GM23248 (cell line): ENCODE measurements at places on chromosomes 2 and 18. TPM values are rescaled to one million over a fixed set of nuclear protein-coding genes. Genes with fewer than 3 reads are reported as not detected.

DNA sequence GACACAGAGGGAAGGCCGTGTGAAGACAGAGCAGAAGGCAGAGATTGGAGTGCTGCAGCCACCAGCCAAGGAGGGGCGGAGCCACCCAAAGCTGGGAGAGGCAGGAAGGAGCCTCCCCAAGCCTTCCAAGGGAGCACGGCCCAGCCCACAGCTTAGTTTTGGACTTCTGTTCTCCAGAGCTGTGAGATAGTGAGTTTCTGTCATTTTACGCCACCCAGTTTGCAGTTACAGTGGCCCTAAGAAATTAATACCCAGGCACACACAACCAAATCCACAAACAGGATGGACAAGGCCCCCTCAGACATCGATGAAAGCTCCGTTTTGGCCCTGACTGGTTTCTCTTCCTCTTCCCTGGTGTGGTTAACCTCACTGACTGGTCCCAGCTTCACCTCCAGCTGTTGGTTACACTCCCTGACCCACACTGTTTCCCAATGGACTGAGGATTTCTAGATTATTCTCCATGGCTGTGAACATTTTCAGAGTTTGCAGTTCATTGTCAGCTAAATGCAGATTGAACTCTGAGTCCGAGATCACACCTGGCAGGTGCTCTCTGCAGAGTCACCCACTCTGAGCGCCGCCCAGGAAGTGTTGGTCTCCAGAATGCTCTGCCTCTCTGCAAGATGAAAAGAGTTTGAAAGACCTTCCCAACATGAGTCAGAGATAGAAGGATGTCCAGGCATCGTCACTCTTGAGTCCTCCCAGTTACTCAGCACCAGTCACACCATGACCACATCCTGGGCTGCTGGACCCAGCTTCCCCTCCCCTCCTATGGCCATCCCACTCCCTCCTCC, 100.2 kb downstream of the TWIST2 start:
- DNase-seq, result peak; percentile 97

DNA sequence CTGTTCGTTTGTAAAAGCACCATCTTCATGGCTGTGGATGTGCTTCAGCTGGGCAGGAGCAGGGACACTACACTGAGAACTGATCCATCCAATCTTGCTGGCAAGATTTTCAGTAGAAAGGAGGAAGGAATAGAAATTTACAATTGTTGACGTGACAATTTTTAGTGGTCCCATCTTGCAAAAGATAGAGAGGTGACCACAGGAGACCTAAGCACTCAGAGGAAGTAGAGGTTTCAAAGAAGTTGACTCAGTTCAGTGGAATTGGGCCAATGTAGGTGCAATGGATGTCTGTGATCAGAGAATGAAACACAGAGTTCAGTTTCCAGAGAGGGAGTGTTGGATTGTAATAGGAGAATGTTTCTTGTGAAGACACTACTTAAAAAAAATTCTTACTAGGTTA, 1.4 kb downstream of the UGT1A5 start:
- DNase-seq, result no peak

DNA sequence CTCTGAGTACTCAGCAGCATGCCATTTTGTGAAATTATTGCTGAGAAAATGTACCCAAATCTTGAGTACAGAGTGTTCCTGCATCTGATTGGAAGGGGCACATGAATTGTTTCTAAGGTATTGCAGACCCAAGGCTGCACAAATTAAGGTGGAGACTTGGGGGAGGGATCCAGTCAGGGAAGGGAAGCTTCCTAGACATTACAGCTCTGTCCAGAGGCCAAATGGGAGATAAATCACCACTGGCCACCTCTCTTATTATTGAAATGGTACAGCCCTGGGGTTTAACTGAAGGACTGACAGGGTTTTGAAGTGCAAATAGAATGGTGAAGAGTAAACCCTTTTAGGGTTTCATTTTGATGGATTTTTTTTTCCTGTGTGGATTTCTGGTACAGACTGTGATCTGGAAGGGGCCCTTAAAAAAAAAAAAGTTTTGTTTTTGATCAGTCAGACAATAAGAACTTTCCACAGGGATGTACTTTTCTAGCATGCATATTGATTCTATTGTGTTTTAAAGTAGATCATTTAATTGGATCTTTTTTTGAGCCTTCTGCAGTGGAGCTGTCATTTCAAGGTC, 119.4 kb downstream of the GREB1L start:
- DNase-seq, result peak; percentile 9

- DNase-seq, result no peak
Measured at GRCh38 chr2:46310446-46310845, 13.2 kb downstream of the EPAS1 start.

GRCh38 chr2:217928324-217929181, 74.2 kb downstream of the TNS1 start:
- peak; percentile 40 for DNase-seq

GRCh38 chr2:190879474-190880377, 895 bp upstream of the GLS start:
- DNase-seq, result peak; percentile 77

- DNase-seq, result peak; percentile 85
Measured at GRCh38 chr2:217902379-217903141, 100.2 kb downstream of the TNS1 start.

DNA sequence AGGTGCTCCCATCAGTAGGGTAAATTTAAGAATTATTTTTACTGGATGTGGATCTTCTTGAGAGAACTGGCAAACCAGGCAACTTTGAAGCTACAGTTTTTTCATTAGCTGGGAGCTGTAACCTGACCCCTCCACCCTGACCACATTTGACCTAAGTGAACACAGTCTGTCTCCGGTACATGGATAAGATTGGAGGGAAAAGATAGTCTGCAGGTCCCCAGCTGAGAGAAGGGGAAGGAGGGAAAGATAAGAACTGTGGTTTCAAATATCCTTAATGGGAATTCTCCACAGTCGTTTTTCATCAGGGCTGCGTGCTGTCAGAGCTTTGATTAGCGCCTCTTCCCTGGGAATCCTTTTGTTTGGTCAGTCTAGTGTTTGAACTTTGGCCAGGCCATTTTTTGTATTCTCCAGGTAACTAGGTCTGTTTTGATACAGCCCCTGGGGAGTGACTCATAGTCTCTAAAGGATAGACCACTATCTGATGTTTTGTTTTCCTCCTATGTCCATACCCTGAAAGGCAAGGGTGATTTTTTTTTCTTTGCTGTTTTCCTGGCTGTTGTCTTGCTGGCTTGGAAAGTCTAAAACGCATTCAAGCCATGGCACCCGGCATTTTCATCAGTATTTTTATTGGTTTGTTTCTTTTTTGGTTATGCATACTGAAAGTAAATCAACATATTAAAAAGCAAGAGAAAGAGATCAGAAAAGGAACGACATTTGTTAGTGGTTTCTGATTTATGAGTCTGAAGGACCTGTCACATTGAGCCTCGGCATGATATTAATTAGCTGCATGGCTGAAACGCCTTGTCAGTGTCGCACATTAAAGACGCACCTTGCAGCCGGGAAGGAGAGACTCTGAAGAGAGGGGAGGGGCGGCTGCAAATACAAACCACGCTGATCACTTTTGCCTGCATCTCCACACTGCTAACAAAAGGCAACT, 183.4 kb upstream of the FN1 start:
- peak; percentile 37 for DNase-seq

DNA sequence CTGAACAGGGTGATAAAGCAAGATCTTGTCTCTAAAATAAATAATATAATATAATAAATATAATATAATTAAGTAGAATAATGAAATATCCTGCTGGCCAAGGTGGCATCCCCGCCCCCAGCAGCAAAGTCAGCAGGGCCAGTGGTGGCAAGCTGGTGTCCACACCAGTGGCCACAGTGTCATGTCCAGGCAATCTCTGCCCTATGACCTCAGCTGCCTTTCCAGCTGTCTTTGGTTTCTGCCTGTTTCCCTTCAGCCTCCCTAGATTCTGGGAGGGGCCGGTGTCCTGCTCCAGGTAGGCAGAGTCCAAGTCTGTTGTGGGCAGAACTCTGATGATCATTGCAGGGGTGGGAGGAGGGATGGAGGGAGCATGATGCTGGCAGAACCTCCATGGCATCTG, 16.2 kb upstream of the STEAP3 start:
- DNase-seq, result no peak

- DNase-seq, result no peak
Measured at GRCh38 chr2:217829420-217829819, 173.4 kb downstream of the TNS1 start.

GRCh38 chr2:157233506-157233905, 24.0 kb upstream of the GALNT5 start:
- DNase-seq, result peak; percentile 61

- peak; percentile 50 for DNase-seq
Measured at GRCh38 chr2:38122344-38122743, 46.4 kb upstream of the CYP1B1 start.

DNA sequence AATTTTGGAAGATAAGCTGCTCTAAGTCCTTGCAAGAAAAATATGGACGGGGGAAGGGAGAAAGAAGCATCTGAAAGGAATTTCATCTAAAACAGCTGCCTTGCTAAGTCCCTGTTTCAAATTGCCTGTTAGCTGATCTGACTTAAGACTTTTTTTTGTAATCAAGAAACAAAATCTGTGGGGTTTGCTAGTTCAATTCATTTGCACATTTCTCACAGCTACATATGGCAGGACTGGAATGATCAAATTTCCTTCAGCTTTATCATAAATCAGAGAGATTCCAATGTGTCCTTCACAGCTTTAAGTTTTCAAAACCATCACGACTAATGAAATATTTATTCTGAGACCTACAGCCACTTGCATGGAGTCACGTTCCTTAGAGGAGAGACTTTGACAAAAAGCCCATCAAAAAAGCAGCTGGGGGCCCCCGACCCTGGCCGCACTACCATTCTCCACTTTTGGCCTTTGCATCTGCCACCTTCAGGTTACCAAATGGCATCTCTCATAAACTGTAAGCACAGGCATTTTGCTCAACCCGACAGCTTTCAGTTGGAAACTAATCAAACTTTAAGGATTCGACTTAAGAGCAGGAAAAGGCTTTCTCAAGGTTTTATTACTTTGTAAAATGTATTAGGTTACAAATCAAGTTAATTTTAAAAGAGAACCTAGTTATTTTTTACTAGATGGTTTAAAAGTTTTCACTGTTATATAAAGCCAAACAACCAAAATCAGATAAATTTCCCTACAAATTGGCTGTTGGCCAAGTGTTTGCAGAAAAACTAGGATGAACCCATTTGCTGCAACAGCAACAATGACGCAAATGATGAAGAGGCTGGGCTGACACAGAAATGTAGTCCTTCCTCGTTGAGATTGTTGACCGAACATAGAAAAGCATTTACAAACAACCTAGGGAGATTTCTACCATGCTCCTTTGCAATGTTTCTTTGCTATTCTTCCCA, 100.4 kb upstream of the RND3 start:
- peak; percentile 67 for DNase-seq

DNA sequence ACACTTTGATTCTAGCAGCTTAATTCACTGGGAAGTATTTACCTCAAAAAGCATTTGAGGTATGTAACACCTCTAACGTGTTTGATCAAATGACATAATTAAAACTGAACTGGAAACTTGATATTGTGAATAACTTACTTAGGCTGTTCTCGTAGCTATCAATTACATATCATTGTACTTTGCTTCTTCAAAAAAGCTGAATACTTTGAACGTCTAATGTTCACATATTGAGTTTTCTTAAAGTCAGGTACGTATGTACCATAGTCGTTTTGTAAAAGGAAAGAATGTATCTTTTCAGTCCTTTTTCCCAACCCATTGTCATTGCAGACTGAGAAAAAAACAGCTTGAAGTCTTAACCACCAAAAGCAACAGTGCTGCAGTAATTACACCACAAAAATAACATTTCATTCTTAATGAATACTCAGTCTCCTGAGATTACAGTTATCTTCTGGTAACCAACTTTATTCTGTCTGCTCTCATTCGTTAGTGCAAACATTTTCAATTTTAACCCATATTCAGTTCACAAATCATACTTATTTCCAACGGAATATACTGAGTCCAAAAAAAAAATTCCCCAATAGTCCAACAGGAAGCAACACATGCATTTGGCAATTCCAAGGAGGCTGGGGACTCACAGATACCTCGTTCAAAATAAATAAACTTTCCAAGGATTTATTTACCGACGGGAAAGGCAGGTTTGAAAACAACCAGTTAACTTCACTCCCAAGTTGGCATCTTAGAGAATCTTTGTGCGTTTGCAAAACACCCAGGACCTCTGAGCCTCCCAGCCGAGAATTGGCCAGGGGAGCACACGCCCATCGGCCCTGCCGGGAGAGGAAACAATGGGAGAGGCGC, 1.1 kb downstream of the CHN1 start:
- peak; percentile 53 for DNase-seq

- no peak for DNase-seq
Measured at GRCh38 chr2:14565666-14566065, 66.9 kb upstream of the LRATD1 start.

GRCh38 chr2:117958186-117958585, 55.7 kb downstream of the CCDC93 start:
- peak; percentile 78 for DNase-seq

GRCh38 chr2:142957144-142957543, 79.7 kb downstream of the KYNU start:
- no peak for DNase-seq

GRCh38 chr2:60416221-60417008, 137.0 kb downstream of the BCL11A start:
- peak; percentile 48 for DNase-seq

DNA sequence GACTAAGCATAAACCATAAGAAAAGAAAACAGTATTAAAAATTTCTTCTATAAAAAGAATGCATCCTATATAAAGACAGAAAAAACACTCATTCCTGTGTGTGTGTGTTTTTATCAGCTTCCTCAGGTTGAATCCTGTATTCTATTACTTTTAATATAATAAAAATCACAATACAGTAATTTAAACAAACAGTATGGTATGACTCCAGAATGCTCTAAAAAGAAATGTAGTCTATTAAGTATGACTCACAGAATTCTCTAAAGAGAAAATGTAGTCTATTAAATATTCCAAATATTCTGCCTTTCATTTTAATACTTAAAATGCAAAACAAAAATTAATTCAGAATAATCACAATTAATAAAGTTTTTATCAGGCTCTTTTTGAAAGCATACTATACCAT, 19.8 kb downstream of the CCDC88A start:
- peak; percentile 19 for DNase-seq

DNA sequence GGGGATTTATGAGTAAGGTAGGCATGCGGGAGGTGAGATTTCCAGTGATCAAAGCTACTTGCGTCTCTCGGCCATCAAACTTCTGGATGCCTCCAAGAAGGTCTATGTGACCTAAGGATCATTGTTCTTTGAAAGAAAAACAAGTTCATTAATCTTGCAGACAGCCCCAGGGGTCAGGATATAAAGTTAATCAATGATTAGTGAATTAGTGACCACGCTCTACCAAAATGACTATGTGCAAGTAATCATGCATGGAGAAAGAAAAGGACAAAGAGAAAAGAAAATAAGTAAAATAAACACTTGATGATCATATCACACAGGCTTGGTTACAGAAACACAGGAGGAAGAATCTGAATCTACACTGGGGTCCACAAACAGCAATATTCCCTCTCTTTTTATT, 42.5 kb upstream of the BCL11A start:
- DNase-seq, result no peak

The CEBPZ gene
- total RNA-seq, result 34.0 and 35.0 TPM in 2 replicates

The DSC1 gene
- not detected in 2 replicates for total RNA-seq

The IL1RL2 gene
- total RNA-seq, result 2.3 and 2.9 TPM in 2 replicates

The STPG4 gene
- total RNA-seq, result not detected in 2 replicates

The SERPINB11 gene
- not detected in 2 replicates for total RNA-seq

The TRIM54 gene
- not detected in 2 replicates for total RNA-seq

The COL4A3 gene
- total RNA-seq, result 0.11 TPM in 1 of 2 replicates, not detected in the other

The RIT2 gene
- total RNA-seq, result not detected in 2 replicates

The SELENOI gene
- total RNA-seq, result 11.6 and 19.8 TPM in 2 replicates

The LIMS3 gene
- 2.4 and 3.9 TPM in 2 replicates for total RNA-seq

The KRTCAP3 gene
- total RNA-seq, result not detected in 2 replicates

The CXCR1 gene
- total RNA-seq, result not detected in 2 replicates
